ENCODE measurements at places on chromosomes 7 and 10. TPM values are rescaled to one million over a fixed set of nuclear protein-coding genes. Genes with fewer than 3 reads are reported as not detected.

Gene GNG11
- total RNA-seq, result 24.1 TPM

- DNase-seq, result no peak
Measured at GRCh38 chr10:35420827-35421552, 84.7 kb downstream of the CCNY start.

GRCh38 chr10:44426247-44427034 lies 41.5 kb upstream of the CXCL12 start:
- DNase-seq, result no peak

- DNase-seq, result no peak
Measured at GRCh38 chr7:51950813-51951212, 634.2 kb upstream of the COBL start.

DNA sequence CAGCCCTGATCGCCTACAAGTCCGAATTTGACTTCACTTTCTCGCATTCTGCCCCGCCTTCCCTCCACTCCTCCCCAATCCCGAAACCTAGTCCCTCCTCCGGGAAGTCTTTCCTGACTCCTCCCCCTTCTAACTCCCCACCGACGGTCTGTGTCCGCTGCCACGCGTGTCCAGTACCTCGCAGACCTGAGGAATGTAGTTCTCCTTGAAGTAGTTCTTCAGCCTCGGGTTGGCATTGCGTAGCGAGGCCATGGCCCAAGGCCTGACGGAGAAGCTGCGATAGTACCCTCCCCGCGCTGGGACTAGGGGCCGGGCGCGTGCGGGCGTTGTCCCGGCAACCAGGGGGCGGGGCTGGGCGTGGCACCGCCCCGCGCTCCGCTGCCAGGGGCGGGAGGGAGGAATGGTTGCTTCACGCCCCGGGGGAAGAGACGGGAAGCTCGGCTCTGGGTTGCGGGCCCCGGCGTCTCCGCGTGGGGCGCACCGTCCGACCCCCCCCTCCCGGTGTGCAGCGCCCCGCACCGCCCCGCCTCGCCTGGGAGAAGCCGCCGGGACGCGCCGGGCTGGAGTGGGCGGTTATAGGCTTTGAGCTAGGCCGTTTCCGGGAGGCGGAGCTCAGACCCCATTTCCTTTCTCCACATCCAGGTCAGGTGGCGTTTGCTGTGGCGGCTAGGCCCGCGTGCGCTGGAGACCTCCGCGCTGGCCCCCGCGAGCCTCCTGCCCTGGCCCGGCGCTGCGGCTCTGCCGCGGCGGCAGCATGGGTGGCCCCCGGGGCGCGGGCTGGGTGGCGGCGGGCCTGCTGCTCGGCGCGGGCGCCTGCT lies at the start of the genes ARMC10 and FBXL13:
Gene ARMC10 (plus strand): TSS at position 622 of the 818 bp plus-strand sequence. CDS start 133 bp downstream, at position 755.
Gene FBXL13 (minus strand): TSS at position 278 of the 818 bp plus-strand sequence.
- DNase-seq, result peak; percentile 98
